ENCODE measurements at places on chromosomes 7 and 10. TPM values are rescaled to one million over a fixed set of nuclear protein-coding genes. Genes with fewer than 3 reads are reported as not detected.

Gene DEPP1
- total RNA-seq = 518 TPM

Gene FKBP6
- not detected for total RNA-seq

Gene TUBB8
- total RNA-seq = 0.40 TPM

Gene CLDN4
- total RNA-seq = 208 TPM

DNA sequence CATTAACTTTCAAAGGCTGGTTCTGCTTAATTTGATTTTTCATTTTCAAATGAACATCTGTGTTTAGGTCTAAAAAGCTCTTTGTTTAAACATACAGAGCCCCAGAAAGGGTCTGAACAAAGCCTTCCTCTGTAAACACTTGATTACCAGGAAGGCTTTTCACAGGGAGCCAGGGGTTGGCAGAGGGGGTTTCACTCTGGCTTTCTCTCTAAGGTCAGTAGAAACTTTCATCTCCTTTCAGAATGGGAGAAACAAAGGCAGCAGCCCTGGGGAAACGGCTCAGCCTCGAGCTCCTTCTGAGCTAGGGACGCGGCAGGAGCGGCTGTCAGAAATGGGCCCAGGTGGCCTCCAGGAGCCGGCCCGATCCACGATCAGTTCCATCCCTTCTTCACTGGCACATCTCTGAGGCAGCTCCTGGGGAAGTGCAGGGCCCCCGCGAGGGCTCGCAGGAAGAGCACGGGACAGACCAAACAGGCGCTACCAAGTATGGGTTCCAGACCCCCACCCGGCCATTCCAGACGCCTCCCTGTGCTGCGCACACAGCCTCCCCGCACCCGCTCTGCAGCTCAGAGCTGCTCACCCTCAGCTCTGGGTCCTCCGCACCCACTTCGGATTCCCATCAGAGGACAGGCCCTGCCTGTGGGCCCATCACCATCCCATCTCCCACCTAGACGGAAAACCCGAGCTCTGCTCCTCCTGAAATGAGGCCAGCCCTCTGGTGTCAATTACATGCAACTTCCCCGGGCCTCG lies 124.1 kb downstream of the MAD1L1 start:
- DNase-seq = no peak
